CMK (cell line): ENCODE measurements at places on chromosomes 6 and 20.

DNA sequence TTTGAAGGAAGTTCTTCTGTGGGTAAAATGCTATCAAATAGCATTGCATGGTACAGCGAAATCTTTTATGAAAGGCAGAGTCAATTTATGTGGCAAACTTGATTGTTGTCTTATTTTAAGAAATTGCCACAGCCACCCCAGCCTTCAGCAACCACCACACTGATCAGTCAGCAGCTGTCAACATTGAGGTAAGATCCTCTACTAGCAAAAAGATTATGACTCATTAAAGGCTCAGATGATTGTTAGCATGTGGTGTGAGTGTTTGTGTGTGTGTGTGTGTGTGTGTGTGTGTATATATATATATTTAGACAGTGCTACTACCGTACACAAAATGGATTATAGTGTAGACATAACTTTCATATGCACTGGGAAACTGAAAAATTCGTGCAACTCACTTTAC is 27.8 kb downstream of the LRRN4 start:
- DNase-seq = no peak

DNA sequence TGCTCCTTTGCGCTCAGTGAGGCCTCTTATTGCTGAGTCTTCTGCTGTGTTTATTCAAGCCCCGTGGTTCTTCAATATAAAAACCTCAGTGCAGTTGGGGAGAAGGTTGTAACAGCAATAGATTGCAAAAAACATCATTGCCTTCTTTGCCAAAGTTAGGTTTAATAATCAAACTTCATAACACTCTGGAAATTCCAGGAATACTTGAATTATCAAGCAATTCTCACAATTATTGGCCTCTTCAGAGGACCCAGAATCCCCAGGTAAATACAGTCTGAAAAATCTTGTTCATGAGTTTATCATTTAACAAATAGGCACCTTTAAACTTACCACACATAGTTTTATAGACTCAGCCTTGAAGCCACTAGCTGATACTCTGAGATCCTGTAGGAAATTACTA is 213.6 kb downstream of the OGFRL1 start:
- no peak for DNase-seq

GRCh38 chr6:33420491-33421343 is 852 bp downstream of the SYNGAP1 start:
- DNase-seq = no peak

DNA sequence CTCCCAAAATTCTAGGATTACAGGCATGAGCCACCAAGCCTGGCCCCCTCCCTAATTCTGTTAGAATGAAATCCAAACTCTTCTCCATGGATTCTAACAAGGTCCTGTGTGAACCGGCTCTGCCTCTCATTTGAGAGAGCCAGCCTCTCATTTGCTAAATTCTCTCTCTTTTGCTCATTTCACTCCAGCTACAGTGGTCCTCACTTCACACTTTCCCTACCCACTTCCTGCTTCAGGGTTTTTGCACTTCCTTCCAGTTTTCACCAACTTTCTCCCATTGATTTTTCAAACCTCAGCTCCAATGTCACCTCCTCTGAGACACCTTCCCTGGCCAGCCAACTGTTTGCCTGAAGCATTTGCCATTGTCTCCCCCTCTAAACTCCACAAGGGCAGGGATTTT is 5.1 kb downstream of the COX4I2 start:
- no peak for DNase-seq

- DNase-seq = no peak
These were observed 32.6 kb upstream of the C20orf144 start for GRCh38 chr20:33629533-33629932.

- no peak for DNase-seq
These were observed 597.0 kb downstream of the EYS start for GRCh38 chr6:65110031-65110430.

DNA sequence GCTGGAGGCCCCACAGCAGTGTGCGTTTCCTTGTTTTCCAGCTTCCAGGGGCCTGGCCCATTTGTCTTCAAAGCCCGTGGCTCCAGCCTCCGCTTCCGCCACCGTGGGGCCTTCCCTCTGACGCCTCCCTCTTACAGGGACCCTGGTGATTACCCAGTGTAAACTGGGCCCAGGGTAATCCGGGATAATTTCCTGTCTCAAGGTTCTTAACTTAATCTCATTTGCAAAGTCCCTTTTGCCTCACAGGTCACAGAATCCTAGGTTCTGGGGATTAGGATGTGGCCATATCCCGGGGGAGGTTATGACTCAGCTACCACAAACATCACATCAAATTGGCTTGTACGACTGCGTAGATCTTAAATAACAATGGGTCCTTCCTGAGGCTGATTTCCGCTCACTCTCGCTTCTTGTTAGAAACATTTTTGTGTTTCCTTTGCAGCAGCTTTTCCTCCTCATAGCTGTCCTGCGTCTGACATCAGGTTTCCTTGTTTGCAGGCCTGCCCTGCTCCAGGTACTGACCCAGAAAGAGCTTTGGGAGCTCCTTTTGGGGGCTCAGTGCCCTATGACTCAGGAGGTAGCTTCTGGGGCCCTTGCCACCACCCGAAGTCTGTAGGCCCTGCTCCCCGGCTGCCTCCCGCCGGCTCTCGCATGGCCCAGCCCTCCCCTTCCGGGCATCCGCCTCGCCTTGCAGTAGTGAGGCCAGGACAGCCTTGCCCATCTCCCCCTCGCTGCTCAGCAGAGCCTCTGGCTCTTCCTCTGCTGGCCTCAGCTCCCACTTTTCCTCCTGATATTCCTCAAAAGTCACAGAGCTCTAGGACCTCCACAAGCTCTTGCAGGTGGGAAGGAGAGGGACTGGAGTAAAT is 100.5 kb downstream of the ERMARD start:
- no peak for DNase-seq

GRCh38 chr6:41729624-41730023 is 5.8 kb downstream of the TFEB start:
- no peak for DNase-seq

DNA sequence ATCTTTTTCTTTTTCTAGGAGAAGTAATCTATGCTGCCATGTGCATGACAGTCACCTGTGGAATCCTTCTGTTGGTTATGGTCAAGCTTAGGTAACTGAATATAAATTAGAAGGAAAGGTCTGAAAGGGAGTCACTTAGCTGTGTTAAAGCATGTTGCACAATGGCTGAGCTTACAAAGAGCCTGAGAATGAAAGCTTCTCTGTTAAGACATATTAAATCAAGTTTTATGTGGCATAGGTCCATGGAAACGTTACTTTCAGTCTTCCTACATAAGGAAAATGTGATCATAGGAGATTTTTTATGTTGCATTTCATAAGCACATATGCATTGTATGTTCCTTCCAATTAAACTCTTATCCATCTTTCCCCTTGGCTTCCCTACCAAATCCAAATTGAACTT is 72.1 kb downstream of the GFRAL start:
- DNase-seq = no peak

- DNase-seq = no peak
These were observed at the start of gene FAM217A for GRCh38 chr6:4078691-4079471. TSS of gene FAM217A (minus strand) at chr6:4079137. CDS start at chr6:4077414, 1,723 bp downstream.

GRCh38 chr6:150420926-150421325 is 52.1 kb downstream of the IYD start:
- no peak for DNase-seq

- no peak for DNase-seq
These were observed 40.0 kb downstream of the SF3B5 start for GRCh38 chr6:144055121-144055931.

DNA sequence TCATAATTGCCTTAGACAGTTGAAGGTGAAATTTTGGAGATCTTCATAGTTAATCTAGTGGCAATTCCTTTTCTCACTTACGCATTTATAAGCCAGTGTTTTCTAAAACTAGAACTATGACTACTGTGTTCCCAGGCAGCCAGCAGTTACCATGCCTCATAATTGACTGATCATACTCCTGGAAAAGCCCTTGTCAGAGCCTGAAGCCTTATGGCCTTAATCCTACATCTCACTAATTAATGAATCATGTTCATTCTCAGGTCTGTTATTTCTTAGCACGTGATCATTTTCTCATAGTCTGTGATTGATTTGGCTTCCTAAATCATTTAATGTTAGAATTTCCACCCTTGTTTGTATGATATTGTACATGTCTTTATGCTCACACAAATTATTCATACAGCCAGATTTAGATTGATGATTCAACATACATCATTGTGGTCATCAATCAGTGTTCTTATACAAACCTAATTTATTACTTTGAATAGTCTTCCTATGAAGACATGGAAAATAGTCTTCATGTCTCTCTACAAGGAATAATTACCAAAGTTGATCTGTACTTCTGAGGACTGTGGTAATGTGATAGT is 132.6 kb upstream of the ASCC3 start:
- no peak for DNase-seq

DNA sequence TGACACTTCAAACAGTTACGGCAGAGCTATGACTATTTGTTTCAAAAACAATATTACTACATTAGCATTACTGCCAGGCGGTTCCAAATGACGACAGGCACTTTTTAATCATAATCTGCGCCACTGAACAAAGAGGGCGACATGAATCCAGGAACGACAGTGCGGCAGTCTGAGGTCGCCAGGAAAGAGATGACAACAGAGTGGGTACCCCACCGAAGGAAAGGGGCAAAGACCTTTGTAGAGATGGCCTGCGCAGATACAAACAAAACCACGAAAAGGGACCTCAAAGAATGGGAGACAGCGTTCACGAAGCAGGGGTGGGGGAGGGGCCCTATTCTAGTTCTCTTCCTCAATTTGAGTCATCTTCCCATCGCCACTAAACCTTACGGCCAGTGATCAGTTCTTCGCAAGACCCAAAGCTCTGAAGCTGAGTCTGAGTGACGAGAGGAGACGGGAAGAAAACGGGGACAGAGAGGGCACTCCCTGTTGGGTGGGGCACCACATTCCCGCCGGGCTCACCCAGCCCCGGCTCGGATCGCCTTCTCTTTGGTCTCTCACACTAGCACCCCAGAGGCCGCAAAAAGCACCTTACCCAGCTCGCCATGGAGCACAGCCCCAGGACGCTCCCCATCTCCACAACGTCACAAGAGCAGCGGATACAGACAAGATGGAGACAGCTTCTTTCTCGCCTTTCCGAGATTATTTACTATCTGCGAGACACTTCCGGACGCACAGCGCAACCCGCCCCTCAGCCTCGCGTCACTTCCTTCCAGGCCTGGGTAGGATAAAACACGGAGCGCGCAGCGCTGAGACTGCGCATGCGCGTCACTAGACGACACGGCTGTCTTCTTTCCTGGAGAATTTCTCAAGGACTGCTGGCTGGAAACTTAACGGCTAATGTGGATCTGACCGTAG is at the start of gene SERINC1:
Gene SERINC1, minus strand, starts transcription at position 701 of the 915 bp plus-strand sequence. Its CDS starts 70 bp downstream, at position 631.
- DNase-seq = peak; percentile 89

DNA sequence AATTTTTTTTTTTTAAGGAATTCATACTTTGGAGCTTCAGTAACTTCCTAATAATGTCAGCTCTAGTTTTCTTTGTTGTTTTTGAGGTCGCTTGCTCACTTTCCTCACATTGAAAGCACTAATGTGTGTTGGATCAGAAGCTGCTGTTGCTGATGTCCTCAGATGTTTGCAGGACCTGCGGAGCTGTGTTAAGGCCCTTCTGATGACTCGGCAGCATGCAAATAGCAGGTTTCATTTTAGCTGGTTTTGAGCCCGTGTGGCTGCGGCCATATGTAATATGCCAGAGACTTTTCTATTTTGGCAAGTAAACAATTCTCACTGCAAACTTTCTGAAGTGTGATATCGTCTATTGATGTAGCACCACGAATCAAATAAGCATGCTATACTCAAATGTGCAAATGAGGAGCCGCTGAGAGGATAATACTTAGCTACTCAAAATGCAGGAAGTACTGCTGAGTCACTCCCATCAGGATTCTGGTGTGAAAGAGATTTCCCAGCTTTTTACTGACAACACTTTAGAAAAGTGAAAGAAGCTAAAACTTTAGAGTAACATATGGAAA is 187.8 kb downstream of the SASH1 start:
- no peak for DNase-seq

DNA sequence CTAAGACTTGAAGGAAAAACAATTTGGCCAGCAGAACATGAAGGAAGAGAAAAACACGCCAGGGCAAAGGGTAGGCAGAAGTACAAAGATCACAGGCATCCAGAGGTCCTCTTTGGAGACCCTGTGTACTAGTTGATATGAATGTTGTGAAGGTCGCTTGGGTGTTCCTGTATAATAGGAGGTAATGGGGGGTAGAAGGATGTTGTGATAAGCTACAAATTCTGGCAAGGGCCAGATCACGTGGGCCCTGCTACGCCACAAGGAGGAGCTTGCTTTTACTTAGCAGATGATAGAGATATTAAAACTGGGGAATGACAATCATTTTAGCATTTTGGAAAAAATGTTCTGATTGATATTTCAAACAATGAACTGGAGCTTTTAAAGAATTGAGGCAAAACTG is 878 bp upstream of the HLA-DMA start:
- no peak for DNase-seq

- no peak for DNase-seq
These were observed 42.5 kb upstream of the HBS1L start for GRCh38 chr6:135097172-135097571.

DNA sequence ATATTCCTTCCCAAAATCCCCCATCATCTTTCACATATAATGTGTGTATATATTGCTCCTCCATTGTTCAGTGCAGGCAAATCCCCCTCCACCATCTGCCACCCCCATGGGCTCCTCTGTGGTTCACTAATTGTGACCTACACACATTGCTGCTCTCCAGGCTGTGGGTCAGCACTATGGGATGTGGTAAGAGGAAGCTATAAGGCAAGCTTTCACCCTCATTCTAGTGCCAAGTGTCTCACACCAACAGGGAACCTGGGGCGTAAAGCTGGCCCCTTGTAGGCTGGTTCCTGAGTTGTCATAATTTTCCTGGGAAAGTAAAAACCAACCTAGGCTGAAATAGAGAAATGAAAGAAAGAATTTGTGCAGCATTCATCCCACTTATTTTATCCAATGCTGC is 16.8 kb downstream of the FKBP1A start:
- no peak for DNase-seq

- DNase-seq = no peak
These were observed 88.2 kb downstream of the COL12A1 start for GRCh38 chr6:75117701-75118100.

DNA sequence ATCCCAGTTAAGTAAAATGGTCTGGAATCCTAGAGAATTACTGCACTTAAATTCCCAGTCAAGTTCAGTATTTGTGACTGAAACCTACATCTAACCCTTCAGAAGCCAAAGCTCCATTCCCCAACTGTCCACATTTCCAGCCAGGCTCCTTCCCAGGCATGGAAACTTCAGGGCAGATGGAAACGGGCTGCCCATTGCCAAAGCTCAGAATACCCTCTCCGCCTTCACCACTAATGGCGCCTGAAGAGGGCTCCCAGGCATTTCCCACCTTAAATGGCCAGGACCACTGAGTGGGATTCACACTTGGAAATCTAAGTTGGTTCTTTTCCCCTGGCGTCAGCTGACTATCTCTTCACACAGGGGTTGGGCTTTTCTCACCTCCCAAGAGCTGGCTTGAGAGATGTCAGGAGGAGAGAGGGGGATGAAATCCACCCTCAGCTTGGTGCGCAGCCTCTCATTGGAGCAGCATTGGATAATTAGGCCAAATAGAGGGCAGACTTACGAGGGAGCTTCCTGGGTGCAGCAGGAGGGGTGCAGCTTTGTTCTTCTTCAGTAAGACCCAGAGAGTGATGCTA is 82.9 kb downstream of the ANKRD60 start:
- DNase-seq = no peak

DNA sequence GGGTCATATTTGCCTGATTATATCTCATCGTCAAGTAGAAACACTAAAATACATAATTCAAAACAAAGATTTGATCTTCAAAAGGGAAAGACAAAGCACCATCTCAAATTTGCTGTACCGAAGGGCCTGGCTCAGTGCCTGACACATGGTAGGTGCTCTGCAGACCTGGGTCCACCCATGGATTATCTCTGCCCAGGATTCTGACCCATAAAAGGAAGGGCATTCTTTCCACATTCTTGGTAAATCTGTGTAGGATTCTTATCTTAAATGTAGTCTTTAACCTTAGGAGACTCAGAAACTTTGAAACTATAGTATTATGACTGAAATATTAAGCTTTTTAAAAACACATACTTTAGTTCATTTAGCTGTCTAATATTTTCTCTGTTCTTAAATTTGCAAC is 274.1 kb upstream of the FLRT3 start:
- no peak for DNase-seq
